ENCODE measurements at places on chromosomes 12 and 14.

- no peak for DNase-seq
Measured at GRCh38 chr12:3809357-3810015, 56.6 kb upstream of the CRACR2A start.

GRCh38 chr12:1594006-1594260, 448 bp downstream of the FBXL14 start:
- DNase-seq: no peak

DNA sequence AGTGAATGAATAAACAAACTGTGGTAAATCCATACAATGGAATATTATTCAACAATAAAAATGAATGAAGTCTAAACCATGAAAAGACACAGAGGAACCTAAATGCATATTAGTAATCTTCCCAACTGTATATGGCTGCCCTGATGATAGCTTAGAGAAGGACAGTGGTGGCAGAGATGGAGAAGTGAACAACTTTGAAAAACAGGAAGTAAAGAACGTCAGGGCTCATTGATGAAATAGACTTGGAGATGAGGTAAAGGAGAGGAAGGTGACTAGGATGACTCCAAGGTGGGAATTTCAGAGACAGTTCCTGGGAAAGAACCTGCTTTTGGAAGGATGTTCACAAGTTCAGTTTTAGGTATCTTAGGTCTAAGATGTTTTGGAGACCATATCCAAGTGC, 36.3 kb upstream of the NT5DC3 start:
- DNase-seq: no peak

DNA sequence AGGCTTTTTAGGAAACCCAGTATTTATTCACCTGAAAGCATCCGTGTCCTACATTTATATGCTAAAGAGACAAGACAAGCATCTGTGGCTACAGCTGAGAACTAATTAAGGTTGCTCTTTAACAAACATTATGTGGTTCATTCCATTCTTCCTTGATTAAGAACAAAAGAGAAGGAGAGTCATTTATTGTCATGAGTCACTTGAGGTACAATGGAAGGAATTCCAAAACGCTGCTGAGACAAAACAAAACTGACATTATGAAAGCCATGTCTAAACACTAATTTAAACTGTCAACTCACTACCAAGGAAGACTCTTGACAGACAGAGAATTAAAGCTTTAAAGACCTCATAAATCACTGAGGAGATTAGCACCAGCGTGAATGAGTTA, 214.4 kb downstream of the BMP4 start:
- no peak for DNase-seq

- DNase-seq: no peak
Measured at GRCh38 chr12:74334780-74335179, 202.9 kb upstream of the ATXN7L3B start.

DNA sequence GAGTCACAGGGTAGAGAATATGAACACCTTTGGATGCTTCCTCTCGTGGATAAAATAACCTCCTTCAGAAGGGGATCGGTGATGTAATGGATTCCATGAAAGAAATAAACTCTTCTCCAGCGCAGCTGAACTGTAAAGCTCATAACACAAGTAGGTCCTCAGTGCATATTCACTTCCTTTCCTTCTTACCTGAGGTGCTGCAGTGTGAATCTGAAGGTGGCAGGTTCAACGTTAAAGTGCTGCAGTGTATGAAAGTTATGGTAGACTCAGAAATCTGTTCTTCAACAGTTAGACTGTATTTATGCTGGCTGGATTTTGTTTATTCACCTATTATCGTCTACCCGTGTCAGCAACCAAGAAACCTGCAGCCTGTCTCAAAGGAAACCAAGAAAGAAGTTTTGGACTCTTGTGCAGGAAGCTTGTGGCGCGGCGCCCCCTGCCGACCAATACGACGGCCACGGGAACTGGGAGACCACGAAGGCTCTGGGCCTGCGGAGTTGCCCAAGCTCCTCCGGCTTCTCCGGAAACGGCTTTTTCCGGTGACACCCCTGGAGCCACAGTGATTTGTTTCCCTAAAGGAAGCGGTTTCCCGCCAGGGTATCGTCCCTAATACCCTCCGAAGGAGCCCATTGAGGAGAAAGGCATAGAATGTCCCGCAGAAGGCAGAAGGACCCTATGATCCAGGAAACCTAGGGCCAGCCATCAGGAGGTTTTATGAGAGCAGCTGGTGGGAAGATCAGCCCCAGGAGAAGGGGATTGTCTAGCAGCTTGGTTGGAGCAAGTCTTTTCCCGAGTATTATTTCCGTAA, 17.6 kb upstream of the RNASE3 start:
- DNase-seq: peak; percentile 83

- DNase-seq: no peak
Measured at GRCh38 chr14:50758945-50759344, 72.0 kb downstream of the NIN start.

- DNase-seq: no peak
Measured at GRCh38 chr12:40058721-40059190, 47.1 kb downstream of the SLC2A13 start.

- no peak for DNase-seq
Measured at GRCh38 chr12:118534003-118534402, 157.6 kb downstream of the SUDS3 start.

- DNase-seq: no peak
Measured at GRCh38 chr12:76024942-76025600, 6.5 kb downstream of the PHLDA1 start.

DNA sequence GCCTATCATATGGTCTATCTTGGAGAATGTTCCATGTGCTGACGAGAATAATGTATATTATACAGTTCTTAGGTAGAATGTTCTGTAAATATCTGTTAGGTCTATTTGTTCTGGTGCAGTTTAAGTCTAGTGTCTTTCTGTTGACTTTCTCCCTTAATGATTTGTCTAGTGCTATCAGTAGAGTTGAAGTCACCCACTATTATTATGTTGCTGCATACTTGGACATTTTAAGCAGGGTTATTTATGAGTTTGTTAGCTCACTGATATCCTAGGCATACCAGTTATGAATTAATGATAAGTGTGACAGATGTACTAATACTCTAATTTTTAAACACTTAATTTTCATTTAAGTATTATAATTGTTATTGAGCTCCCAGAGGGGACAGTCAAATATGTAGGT, 292.5 kb downstream of the AKAP6 start:
- DNase-seq: no peak

GRCh38 chr14:81275305-81276072, 54.7 kb upstream of the GTF2A1 start:
- DNase-seq: peak; percentile 48

DNA sequence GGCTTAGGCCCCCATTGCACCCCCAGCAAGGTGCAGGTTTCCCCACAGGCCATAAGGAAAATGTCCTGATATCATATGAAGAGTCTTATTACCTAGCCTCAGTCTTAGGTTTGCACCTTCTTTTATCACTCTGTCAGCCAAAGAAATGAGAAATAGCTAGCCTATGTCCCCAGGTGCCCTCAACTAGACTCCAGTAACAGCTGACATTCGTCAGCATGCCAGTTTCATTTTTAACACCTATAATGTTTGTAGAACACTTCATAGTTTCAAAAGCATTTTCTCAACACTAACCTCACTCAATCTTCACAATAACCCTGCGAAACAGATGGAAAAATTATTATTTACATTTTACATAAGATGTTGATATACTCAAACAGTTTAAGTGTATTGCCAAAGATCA, 24.0 kb upstream of the OR10P1 start:
- no peak for DNase-seq

- DNase-seq: no peak
Measured at GRCh38 chr12:69648476-69648875, 37.8 kb upstream of the LRRC10 start.

DNA sequence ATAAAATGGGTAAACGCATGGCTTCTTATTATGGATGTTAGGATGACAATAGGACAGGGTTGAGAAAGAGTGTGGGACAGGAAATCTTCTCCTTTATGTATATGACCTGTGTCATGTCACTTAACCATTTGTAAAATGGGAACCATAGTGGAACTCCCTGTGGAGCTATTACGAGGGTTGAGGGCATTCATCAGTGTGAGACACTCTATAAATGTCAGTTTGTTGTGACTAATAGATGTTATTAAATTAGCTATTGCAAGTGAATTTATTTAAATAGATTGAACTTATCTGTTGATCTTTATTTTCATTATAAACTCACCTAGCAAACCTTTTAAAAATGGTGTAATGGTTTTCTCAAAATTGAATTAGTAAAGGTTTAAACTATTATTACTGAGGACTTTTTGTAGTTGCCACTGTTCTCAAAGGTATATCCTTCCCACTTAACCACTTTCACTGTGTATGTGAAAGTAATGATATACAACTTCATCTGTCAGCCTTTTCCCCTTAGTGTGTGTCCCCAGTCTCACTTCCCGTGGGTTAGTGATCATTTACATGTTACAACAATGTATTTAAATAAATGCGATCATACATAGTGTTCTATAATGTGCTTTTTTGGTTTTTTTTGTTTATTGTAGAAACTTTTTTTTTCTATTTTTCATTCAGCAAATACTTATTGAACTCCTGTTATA, 17.1 kb downstream of the HELB start:
- no peak for DNase-seq

DNA sequence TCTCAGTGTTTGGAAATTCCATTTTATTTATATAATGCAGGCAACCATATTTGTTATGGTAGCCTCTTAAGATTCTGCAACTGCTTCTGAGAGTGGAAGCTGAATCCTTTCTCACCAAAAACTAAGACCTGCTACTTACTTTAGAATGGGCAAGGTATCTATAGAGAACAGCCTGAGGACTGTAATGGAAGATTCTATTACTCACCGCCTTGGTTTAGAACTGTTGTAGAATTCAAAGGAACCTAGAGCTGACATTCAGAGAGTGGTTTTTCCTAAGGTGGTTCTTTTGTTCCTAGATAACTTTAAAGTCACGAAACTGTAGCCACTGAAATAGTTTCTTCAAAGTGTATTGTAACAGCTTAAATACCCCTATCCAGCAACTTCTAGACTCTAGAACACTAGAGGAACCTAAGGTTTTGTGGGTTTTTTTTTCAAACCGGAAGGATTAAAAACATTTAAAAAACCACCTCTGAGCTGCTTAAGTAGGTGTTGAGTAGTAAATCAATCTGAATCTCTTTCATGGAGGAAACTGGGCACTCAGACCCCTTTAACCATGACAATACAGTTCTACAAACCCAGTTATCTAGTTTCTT, 4.2 kb downstream of the TDP1 start:
- no peak for DNase-seq

GRCh38 chr14:64717870-64718269, 13.6 kb downstream of the PLEKHG3 start:
- DNase-seq: peak; percentile 29

DNA sequence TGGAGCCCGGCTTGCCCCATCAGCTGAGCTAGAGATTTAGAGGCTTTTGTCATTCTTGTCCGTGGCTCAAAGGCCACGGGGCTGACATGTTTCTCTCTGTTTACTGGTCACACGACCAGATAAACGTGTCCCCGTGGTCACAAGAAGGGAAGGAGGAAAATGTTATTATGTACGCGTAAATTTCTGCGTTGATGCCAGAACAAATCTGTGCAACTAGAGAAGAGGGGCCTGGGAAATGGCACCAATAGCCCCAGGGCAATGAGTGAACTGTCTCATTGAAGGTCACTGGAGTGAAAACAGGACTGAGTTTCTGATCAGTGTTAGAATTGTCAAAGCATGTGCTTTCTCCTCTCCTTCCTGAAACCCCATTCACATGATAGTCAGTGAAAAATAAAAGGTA, 25.3 kb downstream of the OAS2 start:
- DNase-seq: no peak

DNA sequence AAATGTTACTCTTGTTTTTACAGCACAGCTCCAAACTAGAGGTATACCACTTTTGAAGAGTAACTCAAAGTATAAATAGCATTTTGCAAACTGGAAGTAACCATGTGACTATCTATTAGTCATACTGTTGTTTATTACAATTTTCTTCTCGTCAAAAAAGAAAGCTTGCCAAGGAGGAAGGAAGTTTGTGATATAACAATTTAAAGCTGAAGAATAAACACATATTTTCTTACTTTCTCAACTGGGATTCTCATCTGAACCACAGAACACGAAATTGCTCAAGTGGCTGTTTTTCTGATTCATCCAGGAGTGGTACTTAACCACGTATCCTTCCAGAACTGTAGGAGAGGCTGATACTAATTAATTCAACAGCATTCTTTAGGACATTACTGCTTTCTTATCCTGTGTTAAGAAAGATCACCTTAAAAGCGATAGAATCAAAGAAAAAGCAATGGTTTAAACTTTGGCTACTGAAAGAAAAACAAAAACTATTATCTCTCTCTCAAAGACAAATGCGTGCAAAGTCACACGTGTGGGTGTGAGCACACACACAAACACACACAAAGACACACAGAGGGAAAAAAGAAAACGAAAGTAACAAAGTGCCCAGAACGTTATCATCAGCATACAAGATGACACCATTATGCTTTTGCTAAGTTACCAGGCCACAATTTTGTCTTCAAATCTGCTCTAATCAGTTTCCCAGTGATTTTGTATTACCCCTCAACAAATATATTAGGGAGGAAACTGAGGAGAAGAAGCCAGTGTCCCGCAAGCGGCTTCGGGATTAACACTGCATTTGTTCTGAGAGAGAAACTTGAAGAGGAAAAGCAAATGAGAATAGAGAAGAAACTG, at the start of gene CLEC2B:
Gene CLEC2B (minus strand): TSS at position 48 of the 855 bp plus-strand sequence.
- DNase-seq: no peak

DNA sequence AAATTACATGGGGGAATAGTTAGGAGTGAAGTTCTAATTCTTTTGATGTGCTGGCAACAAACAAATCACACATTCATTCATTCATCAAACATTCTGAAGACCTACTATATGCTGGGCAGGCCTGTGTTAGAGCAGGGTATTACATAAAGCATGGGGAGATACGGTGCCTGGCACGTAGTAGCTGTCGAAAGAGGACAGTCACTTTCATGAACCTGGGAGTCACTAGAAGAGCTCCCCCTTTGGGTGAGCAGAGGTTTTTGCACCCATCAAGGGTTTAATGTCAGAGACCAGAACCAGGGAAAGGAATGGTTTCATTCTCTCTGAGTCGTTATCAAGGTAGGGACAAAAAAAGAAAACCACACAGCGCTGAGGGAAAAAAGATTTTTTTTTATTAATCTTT, 10.0 kb downstream of the LHX5 start:
- no peak for DNase-seq

DNA sequence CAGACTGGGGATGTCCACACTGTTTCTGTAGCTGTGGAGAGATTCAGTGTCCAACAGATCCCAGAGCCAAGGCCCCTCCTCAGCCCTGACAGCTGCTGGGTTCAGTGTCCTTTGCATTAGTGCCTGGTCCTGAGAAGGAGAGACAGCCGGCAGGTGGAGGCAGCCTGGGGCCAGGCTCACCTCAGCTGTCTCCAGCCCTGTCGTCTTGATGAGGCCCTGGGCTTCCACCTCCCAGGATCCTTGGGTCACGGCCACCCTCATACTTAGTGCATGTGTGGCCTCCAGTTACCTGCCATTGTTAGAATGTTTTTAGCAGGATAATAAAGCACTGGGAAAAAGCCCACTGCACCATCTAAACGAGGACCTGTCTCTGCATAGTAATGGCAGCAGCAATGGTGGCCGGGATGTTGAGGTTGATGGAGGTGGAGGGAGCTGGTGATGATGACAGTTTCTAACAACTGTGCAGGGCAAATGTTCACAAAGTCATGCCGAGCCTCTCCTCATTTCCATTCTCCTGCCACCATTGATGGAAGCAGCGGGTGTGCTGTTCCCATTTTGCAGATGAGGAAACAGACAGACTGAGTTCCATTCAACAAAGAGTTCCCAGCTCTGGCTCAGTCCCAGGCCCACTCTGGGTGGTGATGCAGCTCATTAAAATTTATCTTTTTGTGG, 17.7 kb downstream of the ASB2 start:
- no peak for DNase-seq

Measured in midbrain (tissue), 1 donor.